Calu3 (cell line): ENCODE measurements at places on chromosomes 5 and 9. TPM values are rescaled to one million over a fixed set of nuclear protein-coding genes. Genes with fewer than 3 reads are reported as not detected.

Gene CDKN2B-AS1
- 8.9 and 10.5 TPM in 2 replicates for total RNA-seq

Gene CD72
- 0.38 and 0.73 TPM in 2 replicates for total RNA-seq

Gene CAVIN4
- 0.37 and 0.52 TPM in 2 replicates for total RNA-seq

Gene ADCY2
- total RNA-seq: not detected in 2 replicates

Gene SV2C
- total RNA-seq: 0.88 and 0.90 TPM in 2 replicates

Gene C5
- 9.2 and 12.3 TPM in 2 replicates for total RNA-seq

Gene KCNMB1
- not detected in 2 replicates for total RNA-seq

Gene SPACA9
- 2.2 and 2.5 TPM in 2 replicates for total RNA-seq

Gene TXNDC8
- not detected in 2 replicates for total RNA-seq

Gene BRINP1
- total RNA-seq: not detected in 2 replicates

Gene NR5A1
- 0.12 TPM in 1 of 2 replicates, not detected in the other for total RNA-seq

Gene IL7R
- total RNA-seq: 0.19 and 0.20 TPM in 2 replicates

DNA sequence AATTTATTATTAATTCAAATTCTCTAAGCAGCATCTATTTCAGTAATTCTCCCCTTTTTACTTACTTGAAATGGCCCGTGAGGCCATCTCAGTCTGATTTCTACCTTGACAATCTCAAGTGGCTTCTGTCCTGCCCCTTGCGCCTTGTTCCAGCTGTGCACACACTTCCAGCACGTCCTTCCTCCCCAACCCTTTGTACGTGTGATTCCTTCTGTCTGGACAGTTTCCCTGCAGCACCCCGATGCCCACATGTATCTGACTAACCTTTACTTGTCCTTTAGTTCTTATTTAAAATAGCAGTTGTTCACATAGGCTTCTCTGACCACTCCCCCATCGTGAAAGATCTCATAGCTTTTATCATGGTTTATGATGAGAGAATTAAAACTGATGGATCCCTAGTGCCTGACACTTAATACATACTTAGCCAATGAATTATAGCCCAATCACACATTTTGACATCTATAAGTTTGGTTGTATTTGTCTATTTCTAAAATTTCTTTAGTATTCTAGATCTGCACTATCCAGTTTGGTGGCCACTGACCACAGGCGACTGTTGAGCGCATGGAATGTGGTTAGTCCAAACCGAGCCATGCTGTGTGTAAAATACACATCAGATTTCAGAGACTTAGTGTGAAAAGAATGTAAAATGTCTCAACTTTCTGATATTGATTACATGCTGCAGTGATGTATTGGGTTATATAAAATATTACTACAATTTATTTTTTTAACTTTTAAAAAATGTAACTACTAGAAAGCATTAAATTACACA, 14.3 kb downstream of the ZBTB34 start:
- no peak overlapping the region for H3K4me3 ChIP-seq

- H3K27ac ChIP-seq: no peak overlapping the region
- no peak overlapping the region for H3K4me3 ChIP-seq
- no peak for DNase-seq
- H3K27me3 ChIP-seq: no peaks in the 10 kb centered on the region
Observed at GRCh38 chr5:98585661-98586310, 187.7 kb upstream of the RGMB start.

- no peak for DNase-seq
- peaks cover 9% of the 10 kb centered on the region for H3K36me3 ChIP-seq
- peaks cover 44% of the 10 kb centered on the region for H3K4me1 ChIP-seq
- H3K4me3 ChIP-seq: peak overlapping the region; percentile 33
- peak overlapping the region; percentile 86 for H3K27ac ChIP-seq
Observed at GRCh38 chr5:32201122-32201753, 27.1 kb upstream of the GOLPH3 start.

DNA sequence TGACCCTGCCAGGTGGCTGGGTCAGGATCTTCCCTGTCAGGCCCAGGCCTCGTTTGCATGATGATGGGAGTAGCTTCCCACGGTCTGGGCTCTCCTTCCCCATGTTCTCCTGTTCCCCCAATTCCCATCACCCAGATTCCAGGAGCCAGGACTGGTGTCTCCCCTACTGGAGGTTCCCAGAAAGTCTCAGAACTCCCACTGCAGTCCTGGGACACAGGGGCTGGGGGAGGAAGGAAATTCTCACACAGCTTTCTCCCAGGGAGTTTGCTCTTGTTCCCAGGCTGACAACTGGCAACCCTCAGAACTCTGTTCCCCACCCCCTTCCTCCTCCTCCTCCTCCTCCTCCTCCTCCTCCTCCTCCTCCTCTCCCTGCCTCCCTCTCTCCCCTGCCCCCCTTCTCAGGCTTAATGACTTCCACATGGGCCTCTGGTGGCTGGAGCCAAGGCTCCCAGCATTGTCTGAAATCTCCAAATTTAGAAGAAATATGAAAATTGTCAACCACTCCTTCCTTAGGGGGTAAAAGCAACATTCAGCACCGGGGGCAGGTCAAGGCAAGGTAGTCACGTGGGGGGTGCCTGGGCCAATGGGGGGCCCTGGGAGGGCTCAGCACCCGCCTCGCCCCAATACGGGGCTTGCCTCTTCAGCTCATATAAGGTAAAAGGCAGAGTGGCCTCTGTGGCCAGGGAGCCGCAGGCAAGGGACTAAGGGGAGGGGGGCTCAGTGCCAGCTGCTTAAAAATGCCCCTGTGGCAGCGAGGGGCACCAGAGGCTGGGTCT, 27.3 kb upstream of the IL17B start:
- H3K27ac ChIP-seq: no peak overlapping the region
- DNase-seq: no peak
- peaks cover 14% of the 10 kb centered on the region for H3K4me1 ChIP-seq
- peaks cover 29% of the 10 kb centered on the region for H3K27me3 ChIP-seq
- no peak overlapping the region for H3K4me3 ChIP-seq

- no peak overlapping the region for H3K4me3 ChIP-seq
- DNase-seq: no peak
- H3K36me3 ChIP-seq: no peaks in the 10 kb centered on the region
- H3K27ac ChIP-seq: no peak overlapping the region
- H3K27me3 ChIP-seq: no peaks in the 10 kb centered on the region
Observed at GRCh38 chr5:112126982-112127381, 292.1 kb downstream of the EPB41L4A start.

- DNase-seq: no peak
- no peak overlapping the region for H3K4me3 ChIP-seq
- no peaks in the 10 kb centered on the region for H3K36me3 ChIP-seq
Observed at GRCh38 chr9:100720922-100721321, 143.0 kb downstream of the CAVIN4 start.

GRCh38 chr9:18928711-18929110, 104.3 kb downstream of the SAXO1 start:
- DNase-seq: no peak
- peaks cover 21% of the 10 kb centered on the region for H3K27me3 ChIP-seq
- H3K4me1 ChIP-seq: no peaks in the 10 kb centered on the region

DNA sequence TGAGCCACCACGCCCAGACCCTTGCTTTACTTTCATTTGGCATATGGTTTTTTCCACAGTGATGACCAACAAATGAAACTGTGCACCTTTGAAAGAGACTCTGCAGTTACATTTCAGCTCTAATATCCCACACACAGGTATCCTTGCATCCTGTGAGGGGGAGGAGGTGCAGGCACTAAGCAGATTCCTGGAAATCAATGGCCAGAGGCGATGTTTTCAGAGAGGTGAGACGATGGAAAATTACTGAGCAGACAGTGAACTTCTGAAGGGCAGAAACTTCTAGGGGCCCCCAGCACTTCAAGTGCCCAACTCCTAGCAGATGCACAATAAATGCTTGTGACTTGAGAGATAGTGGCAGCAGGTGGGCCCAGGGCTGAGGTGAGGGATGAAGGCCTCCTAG, 29.8 kb upstream of the GNE start:
- H3K4me3 ChIP-seq: no peak overlapping the region
- no peaks in the 10 kb centered on the region for H3K36me3 ChIP-seq
- no peaks in the 10 kb centered on the region for H3K4me1 ChIP-seq
- no peaks in the 10 kb centered on the region for H3K27me3 ChIP-seq

GRCh38 chr5:169027501-169028061, 273.4 kb downstream of the SLIT3 start:
- H3K27me3 ChIP-seq: peaks cover 39% of the 10 kb centered on the region
- H3K27ac ChIP-seq: no peak overlapping the region
- H3K4me3 ChIP-seq: no peak overlapping the region
- DNase-seq: no peak

- no peak overlapping the region for H3K4me3 ChIP-seq
- no peaks in the 10 kb centered on the region for H3K27me3 ChIP-seq
- no peaks in the 10 kb centered on the region for H3K4me1 ChIP-seq
- DNase-seq: no peak
- no peak overlapping the region for H3K27ac ChIP-seq
Observed at GRCh38 chr5:55714339-55714738, 2.2 kb upstream of the SLC38A9 start.

DNA sequence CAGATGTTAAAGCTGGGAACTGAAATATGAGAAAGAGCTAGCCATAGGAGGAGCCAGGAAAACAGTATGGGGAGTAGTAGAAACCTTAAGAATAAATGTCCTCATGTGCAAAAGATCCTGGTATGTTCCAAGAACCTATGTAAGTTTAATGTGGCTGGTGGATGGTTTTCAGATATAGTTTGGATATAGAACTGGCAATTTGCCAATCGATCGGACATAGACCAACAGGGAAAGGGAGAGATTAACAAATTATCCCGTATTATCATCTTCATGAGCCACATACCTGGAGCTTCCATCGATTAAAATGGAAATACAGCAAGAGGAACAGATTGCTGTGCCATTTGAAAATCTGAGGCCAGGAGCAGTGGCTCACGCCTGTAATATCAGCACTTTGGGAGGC, 388.7 kb downstream of the PRELID2 start:
- no peaks in the 10 kb centered on the region for H3K27me3 ChIP-seq
- H3K36me3 ChIP-seq: no peaks in the 10 kb centered on the region
- H3K27ac ChIP-seq: no peak overlapping the region
- DNase-seq: no peak
- no peak overlapping the region for H3K4me3 ChIP-seq
- H3K4me1 ChIP-seq: peaks cover 17% of the 10 kb centered on the region

DNA sequence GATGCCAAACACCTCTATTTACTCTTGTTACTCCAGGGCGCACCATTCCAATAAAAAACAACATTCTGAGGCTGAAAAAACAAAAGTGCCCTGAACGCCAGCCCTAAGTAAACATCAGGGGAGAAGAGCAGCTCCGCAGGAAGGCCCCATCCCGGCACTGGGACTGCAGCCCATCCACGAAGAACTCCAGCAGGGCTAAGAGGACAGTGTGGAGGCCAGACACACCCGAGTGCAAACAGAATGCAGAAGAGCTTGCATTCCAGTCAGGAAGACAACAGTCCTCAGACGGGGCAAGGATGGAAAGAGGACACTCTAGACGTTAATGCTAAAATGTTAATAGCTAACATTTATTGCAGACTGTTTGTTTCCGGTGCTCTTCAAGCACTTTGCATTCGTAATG, 33.0 kb downstream of the FAM240B start:
- no peak overlapping the region for H3K4me3 ChIP-seq
- no peak for DNase-seq
- H3K27ac ChIP-seq: no peak overlapping the region

- no peak for DNase-seq
- no peak overlapping the region for H3K4me3 ChIP-seq
- H3K4me1 ChIP-seq: no peaks in the 10 kb centered on the region
Observed at GRCh38 chr5:178476531-178476930, 113.7 kb downstream of the COL23A1 start.

DNA sequence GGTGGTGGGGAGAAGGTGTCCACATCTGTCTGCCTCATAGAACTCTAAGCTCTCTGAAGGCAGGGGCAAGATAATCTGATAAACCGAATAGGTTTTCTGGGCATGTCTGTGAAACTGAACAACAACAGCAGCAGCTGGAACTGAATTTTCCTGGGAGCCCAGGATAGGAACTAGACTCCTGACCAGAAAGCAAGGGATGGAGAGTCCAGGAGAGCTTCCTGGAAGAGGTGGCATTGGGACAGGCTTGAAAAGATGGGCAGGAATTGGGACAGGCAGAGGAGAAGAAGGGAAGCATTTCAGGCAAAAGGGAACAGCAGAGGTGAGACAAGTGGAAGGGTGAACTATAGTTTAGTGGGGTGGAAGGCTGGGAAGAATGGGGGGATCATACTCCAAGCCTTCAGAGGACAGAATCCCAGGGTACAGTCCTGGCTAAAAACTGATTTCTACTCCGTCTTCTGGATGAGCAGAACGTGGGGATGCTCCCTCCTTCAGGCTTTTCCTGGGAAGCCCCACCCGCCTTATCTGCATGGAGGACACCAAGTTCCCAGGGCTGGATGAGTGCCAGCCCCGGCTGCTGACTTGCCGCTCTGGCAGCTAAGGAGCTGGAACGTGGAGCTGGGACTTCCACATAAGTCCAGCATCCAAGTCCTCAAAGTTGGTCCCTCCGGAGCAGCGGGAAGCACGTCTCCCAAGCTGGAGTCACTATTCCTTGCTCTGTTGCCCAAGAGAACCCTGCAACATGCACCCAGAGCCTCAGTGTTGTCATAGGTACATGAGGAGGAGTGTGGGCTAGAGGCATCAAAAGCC, 13.9 kb upstream of the KIF12 start:
- H3K27ac ChIP-seq: no peak overlapping the region
- DNase-seq: no peak
- H3K4me1 ChIP-seq: peaks cover 45% of the 10 kb centered on the region
- peaks cover 30% of the 10 kb centered on the region for H3K27me3 ChIP-seq
- no peaks in the 10 kb centered on the region for H3K36me3 ChIP-seq

- H3K4me1 ChIP-seq: no peaks in the 10 kb centered on the region
- H3K36me3 ChIP-seq: no peaks in the 10 kb centered on the region
- no peak overlapping the region for H3K27ac ChIP-seq
- no peak overlapping the region for H3K4me3 ChIP-seq
Observed at GRCh38 chr5:174872271-174872670, 147.9 kb downstream of the MSX2 start.

DNA sequence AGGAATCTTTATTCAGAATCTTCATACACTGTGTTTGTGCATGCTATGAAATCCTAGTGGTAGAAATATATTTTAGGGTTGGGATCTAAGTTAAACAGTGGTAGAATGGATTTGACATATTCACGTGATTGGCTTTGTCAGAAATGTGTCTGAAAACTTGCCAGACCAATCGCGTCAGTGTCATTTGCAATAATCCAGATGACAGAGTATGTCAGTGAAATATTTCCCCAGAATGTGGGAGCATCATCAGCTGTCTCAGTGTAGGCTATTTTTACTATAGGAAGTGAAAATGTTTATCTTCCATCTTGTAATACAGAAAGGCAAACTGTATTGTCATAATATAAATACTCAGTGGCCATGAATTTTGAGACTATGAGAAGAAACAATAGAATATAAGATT, 220.6 kb upstream of the EDIL3 start:
- DNase-seq: no peak
- no peaks in the 10 kb centered on the region for H3K4me1 ChIP-seq
- H3K36me3 ChIP-seq: no peaks in the 10 kb centered on the region
- H3K27me3 ChIP-seq: no peaks in the 10 kb centered on the region
- no peak overlapping the region for H3K4me3 ChIP-seq
- H3K27ac ChIP-seq: no peak overlapping the region
